ENCODE measurements at places on chromosomes 3 and 15. TPM values are rescaled to one million over a fixed set of nuclear protein-coding genes. Genes with fewer than 3 reads are reported as not detected.

The SAMMSON gene
- not detected for total RNA-seq

The C3orf22 gene
- total RNA-seq = not detected

The CD200 gene
- not detected for total RNA-seq

The BFSP2 gene
- not detected for total RNA-seq

The CD200R1 gene
- total RNA-seq = not detected

The HRG gene
- not detected for total RNA-seq

The PDZRN3 gene
- total RNA-seq = 33.8 TPM

The SLC35G2 gene
- total RNA-seq = 6.6 TPM

The TMIE gene
- total RNA-seq = not detected

The CYP8B1 gene
- not detected for total RNA-seq

The GP9 gene
- not detected for total RNA-seq

The CORO2B gene
- total RNA-seq = 27.6 TPM

The PLA2G4F gene
- total RNA-seq = not detected

The FEZF2 gene
- not detected for total RNA-seq

The LINGO1 gene
- under 0.01 TPM for total RNA-seq

The FANCI gene
- total RNA-seq = 22.8 TPM

The USP3 gene
- 46.3 TPM for total RNA-seq

The PARP15 gene
- 0.20 TPM for total RNA-seq

The GJD2 gene
- not detected for total RNA-seq

The PTH1R gene
- total RNA-seq = 1.1 TPM

The ISL2 gene
- 0.20 TPM for total RNA-seq

The MUC20 gene
- 1.1 TPM for total RNA-seq

The WDR48 gene
- total RNA-seq = 25.8 TPM

The DLL4 gene
- not detected for total RNA-seq

The MINAR1 gene
- 0.73 TPM for total RNA-seq

The KCNMB2 gene
- total RNA-seq = not detected

The SLC38A3 gene
- total RNA-seq = not detected

All from subcutaneous preadipocyte (primary cell).